ENCODE measurements at places on chromosomes 16 and 17. TPM values are rescaled to one million over a fixed set of nuclear protein-coding genes. Genes with fewer than 3 reads are reported as not detected.
A peak's percentile ranks its signal among the peaks of the same experiment; 100 is the strongest.

DNA sequence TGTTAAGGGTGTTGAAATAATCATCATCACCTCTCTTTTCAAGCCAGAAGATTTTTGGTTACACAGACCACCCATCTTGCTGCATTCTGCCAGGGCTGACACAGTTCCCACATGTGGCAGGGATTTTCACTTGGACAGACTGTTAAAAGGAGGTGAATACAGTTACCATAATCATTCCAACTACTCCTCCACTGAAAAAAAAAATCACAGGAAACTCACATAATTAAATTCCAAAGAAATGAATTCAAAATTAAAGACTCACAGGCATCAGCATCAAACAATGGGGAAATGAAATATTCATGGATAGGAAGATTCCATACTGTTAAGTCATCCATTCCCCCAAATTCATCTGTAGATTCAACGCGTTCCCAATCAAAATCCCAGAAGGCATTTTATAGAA lies 209.4 kb downstream of the MRTFB start:
- no peak for DNase-seq
- H3K4me1 ChIP-seq: peaks cover 6% of the 10 kb centered on the region
- H3K4me3 ChIP-seq: no peak overlapping the region
- no peaks in the 10 kb centered on the region for H3K36me3 ChIP-seq
- H3K27ac ChIP-seq: no peak overlapping the region

- no peaks in the 10 kb centered on the region for H3K27me3 ChIP-seq
- no peak overlapping the region for H3K4me3 ChIP-seq
Observed at GRCh38 chr17:73262676-73263642, 1.3 kb upstream of the CPSF4L start.

DNA sequence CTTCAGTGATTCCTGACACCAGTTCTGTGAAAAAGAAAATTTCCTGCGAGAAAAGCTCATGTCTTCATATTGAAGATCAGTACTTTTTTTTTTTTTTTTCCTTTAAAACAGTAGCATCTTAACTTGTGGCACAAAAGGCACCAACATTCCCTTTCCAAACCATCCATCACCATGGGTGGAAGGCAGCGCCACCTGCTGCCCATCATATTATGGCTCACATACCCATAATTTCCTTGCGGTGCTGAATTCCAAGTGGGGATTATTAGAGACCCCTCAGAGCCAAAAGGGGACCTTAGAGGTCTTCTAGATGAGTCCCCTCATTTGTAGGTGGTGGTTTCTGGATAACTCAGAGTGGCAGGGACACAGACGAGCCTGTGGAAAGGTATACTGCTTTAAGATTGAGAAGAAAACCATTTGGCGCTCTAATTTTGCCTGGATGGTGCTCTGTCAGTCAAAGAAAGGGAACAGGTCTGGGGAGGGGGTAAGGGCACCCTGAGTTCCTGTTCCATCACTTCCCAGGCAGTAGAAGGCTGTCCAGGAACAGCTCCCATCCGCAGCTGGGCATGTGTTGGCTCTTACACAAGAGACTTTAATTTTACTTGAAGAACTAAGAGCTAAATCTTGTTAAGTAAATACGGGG lies 7.9 kb upstream of the SOST start:
- H3K27ac ChIP-seq: no peak overlapping the region
- DNase-seq: peak; percentile 75
- no peaks in the 10 kb centered on the region for H3K27me3 ChIP-seq
- no peak overlapping the region for H3K4me3 ChIP-seq
- H3K36me3 ChIP-seq: peaks cover 50% of the 10 kb centered on the region
- peaks cover 27% of the 10 kb centered on the region for H3K4me1 ChIP-seq

- H3K36me3 ChIP-seq: no peaks in the 10 kb centered on the region
- peak overlapping the region; percentile 45 for H3K4me3 ChIP-seq
- H3K27me3 ChIP-seq: no peaks in the 10 kb centered on the region
Observed at GRCh38 chr17:43359469-43360110, 39.2 kb upstream of the ARL4D start.

GRCh38 chr17:27862004-27862403 lies 31.2 kb downstream of the LYRM9 start:
- no peak for DNase-seq
- H3K27ac ChIP-seq: no peak overlapping the region
- H3K36me3 ChIP-seq: no peaks in the 10 kb centered on the region
- no peaks in the 10 kb centered on the region for H3K27me3 ChIP-seq
- H3K4me3 ChIP-seq: no peak overlapping the region

Gene NBR1
- total RNA-seq: 29.0 TPM
